ENCODE measurements at places on chromosomes 2 and 18.

DNA sequence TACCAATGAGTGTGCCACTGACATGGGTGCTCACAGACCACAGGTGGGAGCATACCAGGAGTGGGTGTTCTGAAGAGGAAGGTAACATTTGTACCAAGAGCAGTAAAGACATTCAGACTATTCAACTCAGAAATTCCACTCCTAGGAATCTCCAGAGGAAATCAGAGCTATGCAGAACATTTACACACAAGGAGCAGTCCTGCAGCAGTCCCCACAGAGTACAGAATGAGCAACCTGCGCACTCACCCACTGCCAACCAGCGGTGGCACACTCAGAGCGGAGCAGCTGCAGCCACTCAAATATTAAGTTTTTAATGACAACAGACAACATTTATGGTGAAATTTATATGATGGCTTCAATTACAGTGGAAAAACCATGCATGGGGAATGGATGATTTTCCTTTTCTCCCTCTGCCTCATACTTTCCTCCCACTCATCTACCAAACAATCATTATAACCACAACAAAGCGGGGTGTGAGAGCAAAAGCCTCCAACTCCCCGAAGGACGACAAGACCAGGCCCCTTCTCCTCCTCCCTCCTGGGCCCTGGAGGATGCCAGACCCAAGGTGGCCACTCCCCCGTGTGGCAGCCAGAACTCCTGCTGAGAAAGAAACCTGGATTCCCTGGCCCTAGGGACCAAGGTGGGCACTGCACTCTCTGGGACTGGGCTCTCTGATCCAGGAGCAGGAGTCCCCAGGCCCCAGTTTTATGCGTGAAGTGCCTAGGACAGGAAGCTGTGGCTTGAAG is 5.4 kb downstream of the HS6ST1 start:
- peak; percentile 67 for DNase-seq

GRCh38 chr2:47225061-47225783 is 70.1 kb upstream of the STPG4 start:
- DNase-seq: peak; percentile 75

DNA sequence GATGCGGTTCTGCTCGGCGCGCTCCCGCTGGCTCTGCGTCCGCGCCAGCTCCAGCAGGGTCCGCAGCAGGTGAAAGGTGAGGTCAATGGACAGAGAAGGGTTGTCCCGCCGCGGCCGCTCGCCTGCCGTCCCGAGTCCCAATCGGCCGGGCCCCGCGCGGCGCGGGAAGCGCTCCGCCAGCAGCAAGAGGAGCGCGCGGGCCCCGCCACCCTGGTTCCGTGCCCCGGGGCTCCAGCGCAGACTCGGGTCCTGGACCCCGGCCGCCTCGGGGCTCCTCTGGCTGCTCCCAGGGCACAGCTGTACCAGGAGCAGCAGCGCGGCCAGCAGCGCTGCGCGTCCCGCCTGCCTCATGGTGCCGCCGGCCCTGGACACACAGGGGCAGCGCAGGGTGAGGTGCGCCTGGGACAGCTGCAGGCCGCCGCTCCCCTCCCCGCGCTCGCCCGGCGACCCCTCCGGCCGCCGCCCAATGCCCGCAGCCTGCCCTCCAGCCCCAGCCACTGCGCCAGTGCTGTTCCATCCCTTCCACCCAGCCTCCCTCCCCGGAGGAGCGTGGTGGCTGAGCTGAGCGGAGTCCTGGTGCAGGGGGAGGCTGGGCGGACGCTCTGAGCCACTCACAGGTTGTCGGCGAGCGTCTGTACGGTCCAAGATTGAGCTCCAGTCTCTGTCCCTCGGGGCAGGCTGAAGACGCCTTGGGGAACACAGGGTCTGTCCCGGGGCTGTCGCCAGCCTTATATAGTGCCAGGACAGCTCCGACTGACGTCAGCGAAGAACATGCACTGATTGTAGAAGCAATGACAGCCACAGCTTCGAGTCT is 493 bp downstream of the UCN start:
- DNase-seq: peak; percentile 27

DNA sequence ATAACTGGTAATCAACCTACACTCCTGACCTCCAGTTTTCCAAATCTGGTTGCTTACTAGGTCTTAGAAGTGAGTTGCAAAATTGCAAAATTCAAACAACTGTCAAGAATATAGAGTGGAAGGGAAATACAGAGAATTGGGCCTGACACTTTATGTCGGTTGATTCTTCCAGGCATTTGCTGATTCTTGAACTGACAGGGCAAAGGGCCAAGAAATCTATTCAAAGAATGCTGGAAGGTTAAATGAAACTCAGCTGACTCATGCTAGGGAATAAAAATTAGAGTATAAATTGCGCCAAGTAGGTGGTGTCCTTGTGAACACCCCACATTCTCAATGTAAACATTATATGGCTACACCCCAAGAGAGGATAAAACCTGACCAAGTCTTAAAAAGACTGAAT is 21.5 kb upstream of the ZSCAN30 start:
- DNase-seq: peak; percentile 54

- DNase-seq: no peak
Observed at GRCh38 chr18:33729556-33729955, 151.5 kb downstream of the ASXL3 start.

DNA sequence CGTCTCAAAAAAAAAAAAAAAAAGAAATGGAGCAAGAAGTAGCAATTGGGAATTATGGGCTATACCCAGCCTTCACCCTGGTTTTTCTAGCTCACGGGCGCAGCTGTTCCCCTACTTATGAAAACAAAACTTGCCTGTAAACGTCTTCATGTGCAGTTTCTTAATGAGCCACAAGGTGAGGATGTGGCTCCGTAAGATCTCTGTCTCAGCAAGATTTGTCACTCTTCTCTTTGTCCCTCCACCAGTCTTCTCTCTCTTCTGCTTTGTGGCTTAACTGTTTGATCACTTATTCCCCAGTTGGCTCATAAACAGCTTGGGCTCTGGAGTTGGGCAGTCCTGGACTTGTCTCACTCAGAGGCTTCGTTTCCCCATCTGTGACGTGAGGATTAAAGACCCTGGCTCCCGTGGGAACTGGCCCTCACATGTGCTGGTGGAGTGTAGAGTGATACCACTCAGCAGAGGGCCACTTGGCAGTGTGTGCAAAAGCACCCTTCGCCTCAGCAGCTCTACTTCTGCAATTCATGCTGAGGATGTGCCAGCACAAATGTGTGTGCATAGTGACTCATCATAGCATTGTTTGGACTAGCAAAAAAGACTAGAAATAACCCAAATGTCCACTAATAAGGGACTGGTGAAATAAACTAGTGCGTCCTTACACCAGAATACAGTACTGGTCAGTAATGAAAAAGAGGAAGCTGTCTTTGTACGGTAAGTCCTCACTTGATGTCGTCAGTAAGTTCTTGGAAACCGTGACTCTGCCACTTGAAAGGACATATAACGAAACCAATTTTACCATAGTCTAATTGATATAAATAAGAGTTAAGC is 8.7 kb downstream of the CEP68 start:
- DNase-seq: peak; percentile 94

DNA sequence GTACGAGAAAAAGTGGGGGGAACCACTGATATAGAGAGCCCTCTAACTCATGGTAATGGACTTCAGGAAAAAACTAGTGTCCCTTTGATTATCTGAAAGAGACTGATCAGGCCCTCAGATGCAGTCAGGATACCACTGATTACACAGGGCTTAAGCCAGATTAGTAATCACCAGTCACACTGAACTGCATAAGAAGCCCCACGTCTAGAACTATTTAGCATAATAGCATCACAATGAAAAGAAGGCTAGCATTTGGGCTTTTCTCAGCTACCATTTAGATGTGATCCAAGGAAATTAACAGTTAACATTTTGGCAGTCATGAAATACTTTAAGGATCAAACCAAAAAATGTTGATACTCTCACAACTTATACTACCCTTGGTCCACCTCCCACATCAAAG is 813.1 kb upstream of the POU3F3 start:
- no peak for DNase-seq

- no peak for DNase-seq
Observed at GRCh38 chr2:180482696-180483095, 475.6 kb upstream of the CWC22 start.

DNA sequence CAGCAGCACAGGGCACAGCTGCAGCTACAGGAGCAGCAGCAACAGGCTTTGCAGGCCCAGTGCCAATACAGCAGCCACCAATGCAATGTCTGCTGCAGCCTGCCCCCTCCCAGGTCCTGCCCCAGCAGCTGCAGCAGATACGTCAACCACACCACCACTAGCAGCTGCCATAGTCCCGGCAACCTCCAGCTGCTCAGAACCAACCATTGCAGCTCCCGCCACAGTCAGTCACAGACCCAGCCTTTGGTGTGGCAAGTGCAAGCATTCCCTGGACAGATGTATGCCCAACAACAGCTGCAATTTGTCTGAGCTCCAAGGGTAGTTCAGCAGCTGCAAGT is 53.3 kb upstream of the TUBA3E start:
- DNase-seq: no peak

DNA sequence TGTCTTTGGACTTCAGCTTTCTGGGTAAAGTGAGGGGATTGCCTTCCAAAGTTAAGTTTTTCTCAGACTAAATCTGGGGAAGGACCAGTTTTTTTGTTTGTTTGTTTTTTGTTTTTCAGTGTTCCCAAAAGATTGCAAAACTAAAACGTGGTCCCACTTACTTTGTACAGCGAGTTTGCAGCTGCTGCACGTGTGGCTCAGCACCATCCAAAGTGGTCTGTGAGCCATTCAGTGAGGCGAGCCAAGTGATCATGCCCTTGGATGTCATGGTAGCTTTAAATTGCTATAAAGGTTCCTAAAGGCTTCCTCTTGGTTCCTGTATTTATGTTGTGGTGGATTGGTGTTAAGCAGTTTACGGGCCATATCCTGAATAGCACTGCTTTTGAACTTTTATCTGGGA is 23.0 kb downstream of the TET3 start:
- no peak for DNase-seq

- no peak for DNase-seq
Observed at GRCh38 chr18:24678626-24679025, 218.2 kb downstream of the HRH4 start.

DNA sequence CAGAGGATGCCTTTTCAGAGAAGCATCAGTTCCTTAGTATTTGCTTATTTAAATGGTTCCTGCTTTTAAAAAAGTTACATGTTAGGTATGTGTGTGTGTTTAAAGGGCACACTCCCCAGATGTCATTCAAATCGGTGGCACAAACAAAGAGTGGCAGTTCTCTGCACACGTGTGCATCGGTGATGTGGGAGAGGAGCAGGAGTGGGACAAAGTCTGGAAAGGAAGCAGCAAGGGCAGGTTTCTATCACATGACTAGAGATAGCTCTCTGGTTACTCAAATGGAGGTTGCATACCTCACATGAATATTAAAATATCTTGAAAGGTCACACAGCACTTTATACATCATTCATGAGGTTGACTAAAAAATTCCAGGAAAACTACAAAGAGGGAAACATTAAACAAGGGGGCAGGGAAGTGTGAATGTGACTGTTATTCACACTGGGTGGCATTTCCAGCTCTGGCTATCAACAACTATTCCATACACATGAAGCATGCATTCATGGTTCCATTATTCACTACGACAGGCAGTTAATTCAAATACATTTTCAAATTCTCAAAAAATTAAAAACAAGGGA is 64.7 kb downstream of the SEPTIN10 start:
- peak; percentile 56 for DNase-seq

GRCh38 chr2:80464275-80464674 is 159.7 kb upstream of the LRRTM1 start:
- no peak for DNase-seq

- DNase-seq: no peak
Observed at GRCh38 chr2:239236043-239236807, 164.6 kb downstream of the HDAC4 start.

GRCh38 chr2:207767461-207768167 is 2.1 kb downstream of the FZD5 start:
- peak; percentile 78 for DNase-seq

GRCh38 chr2:201164166-201164565 is 18.8 kb upstream of the CASP10 start:
- DNase-seq: no peak

DNA sequence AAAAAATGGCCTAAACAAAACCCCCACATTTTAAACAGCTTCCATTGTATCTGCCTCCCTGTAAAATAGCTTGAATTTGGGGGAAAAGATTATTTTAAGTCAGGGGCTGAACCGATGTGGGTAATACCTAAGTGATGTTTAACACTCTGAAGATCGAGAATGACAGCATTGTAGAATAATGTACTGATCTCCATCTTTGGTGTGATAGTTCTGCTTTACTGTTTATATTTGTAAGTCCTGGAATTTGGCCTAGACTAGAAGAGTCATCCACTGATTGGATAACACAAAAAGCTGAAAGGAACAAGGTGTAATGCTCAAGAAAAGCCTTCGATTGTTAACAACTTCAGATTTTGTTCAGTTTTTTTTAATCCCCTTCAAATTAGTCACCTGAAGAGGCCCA is 53.8 kb upstream of the CCDC68 start:
- DNase-seq: no peak

DNA sequence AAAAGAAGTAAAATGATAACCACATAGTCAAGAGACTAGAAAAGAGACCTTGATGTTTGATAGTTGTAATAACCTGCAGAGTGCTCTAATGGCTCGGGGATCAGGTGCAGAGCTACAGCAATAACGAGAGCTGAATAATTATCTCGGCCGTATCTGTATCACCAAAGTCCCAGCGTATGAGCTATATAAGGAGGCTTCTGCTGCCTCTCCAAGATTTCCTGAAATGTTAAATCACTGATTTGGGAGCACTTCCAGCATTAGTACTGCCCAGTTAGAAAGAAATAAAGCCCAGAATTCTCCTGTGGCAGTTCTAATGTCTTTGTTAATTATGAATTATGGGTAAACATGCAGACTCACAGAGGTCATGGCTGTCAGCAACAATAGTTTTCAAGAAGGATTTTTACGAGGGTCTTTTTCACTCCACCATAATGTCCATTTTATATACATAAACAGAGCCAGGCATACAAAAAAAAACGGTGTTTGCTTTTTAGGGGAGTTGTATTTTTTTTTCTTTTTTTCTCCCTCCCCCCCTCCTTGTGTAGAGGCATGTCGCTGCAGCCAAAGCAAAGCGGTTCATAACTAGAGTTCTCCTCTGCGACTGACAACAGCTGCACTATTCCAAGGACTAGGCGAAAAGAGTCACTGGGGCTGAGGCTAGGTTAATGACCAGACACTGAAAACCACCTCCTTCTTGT is 168.3 kb upstream of the VRK2 start:
- peak; percentile 21 for DNase-seq

- peak; percentile 90 for DNase-seq
Observed at GRCh38 chr2:85765081-85765731, 11.4 kb downstream of the ATOH8 start.

- DNase-seq: peak; percentile 36
Observed at GRCh38 chr2:117958186-117958585, 55.7 kb downstream of the CCDC93 start.

DNA sequence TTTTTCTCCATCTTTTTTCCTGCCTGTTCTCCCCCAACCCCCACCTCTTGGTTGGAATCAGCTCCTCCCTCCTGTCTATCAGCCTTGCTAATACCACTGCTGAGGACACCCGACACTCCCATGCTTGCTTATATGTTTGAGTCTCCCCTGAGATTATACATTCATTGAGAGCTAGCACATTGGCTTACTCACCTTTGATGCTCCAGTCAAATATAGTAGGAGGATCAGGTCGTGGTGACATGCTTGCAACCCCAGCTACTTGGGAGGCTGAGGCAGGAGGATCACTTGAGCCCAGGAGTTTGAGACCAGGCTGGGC is 91.5 kb upstream of the CCBE1 start:
- DNase-seq: no peak
